RWPE1 (cell line): ENCODE measurements at places on chromosomes 5 and 9.

DNA sequence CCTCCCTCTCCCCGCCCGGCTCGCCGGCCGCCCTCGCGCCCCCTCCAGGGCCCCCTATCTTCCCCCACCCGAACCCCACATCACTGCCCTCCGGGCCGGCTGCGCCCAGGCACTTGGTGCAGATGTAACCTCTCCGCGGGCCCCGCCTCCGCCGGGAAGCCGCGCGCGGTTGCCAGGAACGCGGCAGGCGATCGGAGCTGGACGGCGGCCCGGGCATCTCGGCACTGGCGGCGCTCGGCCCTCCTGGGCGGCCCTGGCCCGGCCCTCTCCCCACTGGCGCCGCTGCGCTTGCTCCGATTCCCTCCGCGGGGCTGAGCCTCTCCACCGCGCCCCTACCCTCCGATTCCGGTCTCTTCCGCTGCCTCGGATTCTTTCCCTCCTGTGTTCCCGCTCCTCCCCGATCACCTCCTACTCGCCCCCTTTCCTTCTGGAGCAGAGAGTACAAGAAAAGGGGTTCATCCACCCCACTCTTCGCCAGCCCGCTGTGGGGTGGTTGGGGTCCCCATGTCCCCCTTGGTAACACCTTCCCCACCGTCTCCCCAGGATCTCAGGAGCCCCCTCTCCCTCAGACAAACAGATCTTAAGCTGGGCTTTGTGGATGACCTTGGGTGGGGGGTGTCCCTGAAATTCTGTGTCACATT, 70.6 kb downstream of the C9orf50 start:
- peak; percentile 54 for DNase-seq

DNA sequence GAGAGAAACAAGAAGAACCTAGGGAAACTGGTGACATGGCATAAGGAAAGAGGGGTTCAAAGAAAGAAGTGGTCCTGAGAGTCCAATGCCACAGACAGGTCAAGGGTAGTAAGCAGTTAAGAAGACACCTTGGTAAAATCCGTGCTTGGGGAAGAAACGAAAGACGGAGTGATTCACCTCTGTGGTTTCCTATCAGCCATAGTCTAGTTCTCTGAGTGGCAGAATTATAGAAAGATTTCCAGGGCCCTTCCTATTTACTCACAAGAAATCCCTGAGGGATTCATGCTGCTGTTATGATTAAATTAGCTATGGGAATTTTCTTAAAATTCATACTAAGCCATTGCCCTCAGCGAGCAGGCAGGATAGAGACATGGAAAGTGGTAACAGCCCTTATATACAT, 31.7 kb downstream of the IL33 start:
- DNase-seq, result no peak

DNA sequence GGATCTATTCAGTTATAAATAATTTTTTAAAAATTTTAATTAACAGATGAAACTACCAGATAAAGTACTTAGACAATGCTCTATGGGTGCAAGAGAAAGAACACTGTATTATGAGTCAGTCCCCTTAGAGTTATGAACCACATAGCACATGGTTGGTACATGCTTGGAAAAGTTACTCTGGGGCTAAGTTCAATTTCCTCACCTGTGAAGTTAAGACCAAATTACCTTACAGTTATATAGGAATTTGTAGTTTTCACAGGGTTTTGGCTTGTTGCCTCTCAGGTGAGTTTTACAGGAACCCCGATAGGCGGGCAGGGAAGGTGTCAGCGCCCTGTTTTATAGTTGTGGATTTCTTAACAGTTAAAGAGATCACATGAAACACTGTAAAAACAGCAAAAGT, 1.2 kb downstream of the PANK3 start:
- DNase-seq, result peak; percentile 62

DNA sequence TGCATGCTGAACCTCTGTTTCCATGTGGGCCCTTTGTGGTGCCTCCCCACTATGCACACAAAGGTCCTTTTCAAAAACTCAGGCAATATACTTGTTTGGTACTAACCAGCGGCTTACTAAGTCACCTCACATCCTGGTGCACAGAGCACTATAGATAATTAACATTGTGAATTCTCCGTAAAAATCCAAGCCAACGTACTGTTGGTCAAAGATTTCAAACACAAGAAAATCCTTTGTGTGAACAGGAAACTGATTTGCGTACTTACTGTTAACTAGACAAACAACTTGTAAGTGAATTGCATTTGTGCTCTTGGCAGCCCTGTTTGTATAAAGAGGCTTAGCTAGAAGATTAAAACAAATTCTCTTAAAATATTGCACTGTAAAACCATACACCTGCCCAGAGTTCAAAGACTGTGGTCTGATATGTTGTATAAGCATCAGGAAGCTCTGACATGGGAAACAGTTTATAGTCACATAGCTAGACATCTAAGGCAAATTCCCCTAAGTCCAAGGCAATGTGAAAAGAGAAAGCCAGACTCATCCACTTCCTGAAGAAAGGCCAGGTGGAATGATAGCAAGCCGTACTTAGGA, 125.0 kb upstream of the SLC12A2 start:
- no peak for DNase-seq

GRCh38 chr5:139635606-139636206, 12.4 kb upstream of the CXXC5 start:
- peak; percentile 71 for DNase-seq

GRCh38 chr9:130830231-130830760, 4.8 kb upstream of the ABL1 start:
- no peak for DNase-seq

DNA sequence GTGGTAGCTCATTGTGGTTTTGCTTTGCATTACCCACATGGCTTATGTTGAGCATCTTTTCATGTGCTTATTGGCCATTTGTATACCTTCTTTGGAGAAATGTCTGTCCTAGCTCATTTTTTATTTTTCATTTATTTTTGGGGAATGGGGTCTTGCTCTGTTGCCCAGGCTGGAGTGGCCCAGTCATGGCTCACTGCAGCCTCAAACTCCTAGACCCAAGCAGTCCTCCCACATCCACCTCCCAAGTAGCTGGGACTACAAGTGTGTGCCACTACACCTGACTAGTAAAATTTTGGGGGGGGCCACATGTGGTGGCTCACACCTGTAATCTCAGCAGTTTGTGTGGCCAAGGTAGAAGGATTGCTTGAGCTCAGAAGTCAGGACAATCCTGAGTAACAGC, 77.4 kb downstream of the UBE2R2 start:
- no peak for DNase-seq

DNA sequence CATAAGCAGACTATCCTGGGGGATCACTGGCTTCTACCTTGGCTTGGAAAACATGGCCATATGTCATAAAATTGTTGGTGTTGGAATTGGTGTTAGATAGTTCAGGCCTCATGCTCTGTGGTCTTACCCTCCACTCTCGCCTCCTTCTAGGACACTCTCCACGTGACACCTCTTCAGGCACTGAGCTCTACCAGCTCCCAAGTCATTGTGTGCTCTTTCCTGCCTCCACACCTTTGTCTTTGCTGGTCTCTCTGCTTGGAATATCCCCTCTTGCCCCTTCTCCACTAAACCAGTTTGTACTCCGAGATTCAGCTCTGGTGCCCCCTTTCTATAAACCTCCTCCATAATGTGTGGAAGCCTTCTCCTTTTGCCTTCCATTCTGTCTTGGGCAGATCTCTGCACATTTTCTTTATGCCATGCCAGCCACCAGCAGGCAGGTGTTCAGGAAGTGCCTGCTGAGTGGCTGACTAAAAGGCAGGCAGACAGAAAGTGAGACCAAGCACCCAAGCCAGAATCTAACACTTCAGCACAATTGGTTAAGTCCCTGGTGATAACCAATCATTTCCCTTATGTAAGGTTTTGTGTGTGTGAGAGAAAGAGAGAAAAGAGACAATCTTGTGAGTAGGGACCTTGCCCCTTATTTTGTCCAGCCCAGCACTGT, 37.7 kb downstream of the SAR1B start:
- DNase-seq, result no peak

DNA sequence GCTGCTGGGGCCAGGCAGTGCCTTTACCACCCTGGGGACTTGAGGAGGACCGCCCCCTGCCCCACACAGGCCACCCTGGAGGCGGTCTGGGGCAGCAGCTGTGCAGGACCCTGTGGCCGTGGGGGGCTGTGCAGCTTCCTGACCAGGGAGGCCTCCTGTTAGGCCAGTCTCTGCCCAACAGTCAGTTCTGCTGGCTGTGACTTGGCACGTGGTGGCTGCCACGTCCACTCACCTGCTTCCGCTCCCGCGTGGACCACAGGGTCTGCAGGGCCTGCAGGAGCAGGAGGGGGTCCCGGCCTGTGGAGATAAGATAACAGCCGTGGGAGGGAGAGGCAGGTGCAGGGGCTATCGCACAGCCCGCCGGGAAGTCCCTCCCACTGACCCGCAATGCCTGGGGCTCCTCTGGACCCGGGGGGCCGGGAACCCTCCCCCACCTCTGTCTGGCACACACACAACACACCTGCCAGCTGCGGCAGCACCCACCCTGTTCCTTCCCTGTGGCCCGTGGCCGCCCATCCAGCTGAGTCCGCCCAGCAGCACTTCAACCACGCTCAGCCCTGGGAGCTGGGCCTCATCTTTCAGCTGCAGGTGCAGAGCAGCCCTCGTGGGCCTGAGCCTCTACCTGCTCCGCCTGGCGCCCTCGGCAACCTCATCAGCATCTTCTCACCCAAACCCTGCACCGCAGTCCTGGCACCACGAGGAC, 39.7 kb downstream of the EXD3 start:
- no peak for DNase-seq

DNA sequence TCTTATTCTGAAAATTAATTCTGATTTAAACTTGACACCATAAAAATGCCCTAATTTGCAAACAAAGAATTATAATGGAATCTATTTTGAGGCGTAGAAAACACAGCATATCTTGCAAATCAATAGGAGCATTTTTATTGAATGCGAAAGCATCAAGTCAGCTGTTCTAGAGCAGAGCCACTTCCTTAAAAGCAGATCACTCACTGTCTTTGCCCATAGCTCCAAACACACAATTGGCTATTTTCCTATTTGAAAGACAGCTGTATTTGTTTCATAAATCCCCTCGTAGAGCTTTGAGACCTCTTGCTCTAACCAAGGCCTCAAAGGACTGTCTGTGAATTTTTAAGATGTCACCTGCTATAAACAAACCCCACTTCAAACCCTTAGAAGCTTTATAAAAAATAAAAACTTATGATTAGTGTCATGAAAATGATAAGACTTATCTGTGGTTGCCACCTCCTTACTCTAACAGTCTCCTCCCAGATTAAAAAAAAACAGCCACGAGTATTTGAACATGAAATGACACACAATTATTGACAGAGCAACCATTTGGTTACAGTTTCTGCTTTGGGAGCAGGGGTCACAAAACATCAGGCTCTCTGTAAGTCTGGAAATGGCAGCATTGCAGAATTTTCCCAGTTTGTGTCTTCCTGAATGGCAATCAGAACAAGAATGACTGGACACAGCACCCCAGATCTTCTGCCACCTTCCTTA, 75.6 kb upstream of the RASEF start:
- no peak for DNase-seq

DNA sequence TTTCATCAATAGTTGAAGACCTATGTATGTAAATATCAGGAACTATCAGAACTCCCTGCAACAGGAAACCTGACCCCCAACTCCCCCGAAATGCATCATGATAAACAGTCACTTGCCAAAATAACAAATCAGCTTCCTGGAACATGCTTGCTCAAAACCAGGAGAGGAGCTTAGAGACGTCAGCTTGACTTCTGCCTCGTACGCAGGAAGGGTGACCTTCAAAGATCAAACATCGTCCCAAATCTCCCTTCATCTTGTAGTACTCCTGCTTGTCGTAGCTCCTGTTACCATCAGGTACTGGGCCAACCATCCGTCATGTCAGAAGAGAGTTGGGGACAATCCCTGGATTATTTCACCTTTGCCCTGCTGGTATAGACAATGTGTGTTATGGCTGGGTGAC, 396.1 kb downstream of the GADD45G start:
- DNase-seq, result no peak
